ENCODE measurements at places on chromosomes 3 and 15.

GRCh38 chr15:100763835-100764750 lies 115.5 kb upstream of the ALDH1A3 start:
- no peak for DNase-seq

DNA sequence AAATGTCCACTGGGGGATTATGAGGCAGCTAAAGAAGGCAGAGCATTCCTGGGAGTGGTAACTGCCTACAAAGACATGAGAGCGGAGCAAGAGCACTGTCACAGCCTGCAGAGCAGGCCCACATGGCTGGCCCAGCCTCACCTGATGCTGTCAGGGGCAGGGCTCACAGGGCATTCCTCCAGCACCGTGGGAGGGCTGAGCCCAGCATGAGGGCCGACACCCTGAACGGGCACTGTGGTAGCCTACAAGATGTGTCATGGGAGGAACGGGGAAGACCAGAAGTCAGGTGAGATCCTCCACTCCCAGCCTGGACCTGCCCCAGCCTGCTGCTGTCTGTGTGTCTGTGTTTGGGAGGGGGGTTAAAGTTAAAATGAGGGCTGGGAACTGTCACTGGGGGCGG lies 30.1 kb downstream of the CCDC12 start:
- no peak for DNase-seq

- DNase-seq: no peak
Measured at GRCh38 chr3:25041871-25042584, 386.0 kb upstream of the RARB start.

DNA sequence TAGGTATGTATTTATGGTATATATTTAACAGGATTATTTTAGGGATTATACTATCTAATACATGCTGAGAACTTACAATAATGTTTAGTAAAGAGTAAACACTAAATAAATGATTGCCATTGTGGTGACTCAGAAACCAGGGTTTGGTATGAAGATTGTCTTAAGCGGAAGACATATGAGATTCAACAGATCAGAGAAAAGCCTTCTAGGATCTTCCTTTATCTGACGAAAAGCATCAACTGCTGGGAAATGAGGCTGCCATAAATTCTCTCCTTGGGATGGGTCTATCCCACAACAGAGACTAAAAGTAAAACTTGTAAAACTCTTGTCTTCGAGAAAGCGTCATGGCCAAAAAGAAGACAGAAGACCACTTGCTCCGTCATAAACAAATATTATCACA lies 1352.2 kb upstream of the EPHA6 start:
- no peak for DNase-seq

- peak; percentile 59 for DNase-seq
Measured at GRCh38 chr3:188067932-188068331, 86.0 kb upstream of the LPP start.

Measured in dermis blood vessel endothelial cell (primary cell).